Femur (tissue), 1 donor: ENCODE measurements at places on chromosomes 6 and 20.
A peak's percentile ranks its signal among the peaks of the same experiment; 100 is the strongest.

- DNase-seq = no peak
These were observed 161.3 kb downstream of the THBS2 start for GRCh38 chr6:169092375-169092774.

DNA sequence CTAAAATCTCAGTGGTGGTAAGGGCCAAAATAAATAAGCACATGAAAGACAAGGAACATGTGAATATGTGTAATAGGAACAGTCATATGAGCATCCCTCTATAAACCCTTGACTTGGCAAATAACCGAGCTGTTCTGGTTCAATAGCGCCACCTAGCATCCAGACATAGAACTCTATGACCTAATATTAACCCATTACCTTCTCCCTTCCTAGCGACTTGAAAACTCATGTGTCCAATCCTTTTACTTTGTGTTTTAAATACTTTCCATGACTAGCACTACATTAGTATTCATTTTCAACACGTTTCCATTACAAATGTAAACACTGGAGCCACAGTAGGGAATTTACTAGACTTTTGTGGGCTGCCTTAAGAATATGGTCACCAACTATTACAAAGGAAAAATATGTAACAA, 279.7 kb downstream of the UST start:
- DNase-seq = no peak

GRCh38 chr6:39493777-39494176, 171.3 kb upstream of the KCNK16 start:
- DNase-seq = no peak

DNA sequence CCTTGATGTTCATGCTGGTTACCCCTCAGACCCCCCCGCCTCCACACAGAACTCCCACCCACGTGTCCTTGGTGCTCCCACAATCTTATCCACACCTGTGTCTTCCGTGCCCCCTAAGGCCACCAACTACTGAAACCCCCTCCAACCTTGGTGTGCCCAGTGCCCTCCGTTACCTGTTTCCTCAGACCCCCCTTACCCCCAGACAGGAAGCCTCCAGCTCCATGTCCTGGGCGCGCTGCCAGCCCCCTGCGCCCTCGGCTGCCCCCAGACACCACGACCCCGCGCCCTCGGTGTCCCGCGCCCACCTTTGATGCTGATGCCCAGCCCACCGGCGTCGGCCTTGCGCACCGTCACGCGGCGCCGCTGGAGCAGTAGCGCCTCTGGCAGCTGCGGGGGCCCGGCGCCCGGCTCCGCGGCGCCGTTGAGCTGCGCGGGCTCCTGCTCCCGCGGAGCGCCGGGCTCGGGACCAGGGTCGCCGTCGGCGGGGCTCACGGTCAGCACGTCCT, 504 bp downstream of the SNTA1 start:
- peak; percentile 59 for DNase-seq

- no peak for DNase-seq
These were observed 292.9 kb upstream of the ZFP64 start for GRCh38 chr20:52484438-52484837.

- peak; percentile 34 for DNase-seq
These were observed 32.9 kb upstream of the LGSN start for GRCh38 chr6:63352544-63353285.

- DNase-seq = no peak
These were observed 18.1 kb downstream of the ADGRB3 start for GRCh38 chr6:68653074-68653705.

DNA sequence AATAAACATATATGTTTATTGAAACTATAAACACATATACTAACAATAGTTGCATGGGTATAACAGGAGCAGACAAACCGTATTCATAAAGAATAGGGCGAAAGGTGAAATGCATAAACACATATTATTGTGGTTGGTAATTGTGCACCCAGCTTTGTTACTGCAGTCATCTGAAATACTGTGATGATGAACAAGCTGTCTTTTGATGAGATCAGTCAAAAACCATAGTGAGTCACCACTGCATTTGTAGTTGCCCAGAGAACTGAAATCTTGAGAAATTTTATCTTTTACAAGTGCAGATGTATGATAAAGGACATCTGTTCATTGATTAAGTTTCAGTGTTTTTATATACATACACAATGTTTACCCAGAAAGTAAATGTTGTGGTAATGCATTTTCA, 133.7 kb downstream of the MYO6 start:
- no peak for DNase-seq

- DNase-seq = peak; percentile 67
These were observed 400.3 kb downstream of the TFAP2A start for GRCh38 chr6:10014557-10014956.

GRCh38 chr6:45698046-45698445, 317.6 kb downstream of the CLIC5 start:
- no peak for DNase-seq

- no peak for DNase-seq
These were observed 30.1 kb downstream of the PRPH2 start for GRCh38 chr6:42692137-42692911.

GRCh38 chr6:111478749-111479148, 4.3 kb downstream of the REV3L start:
- no peak for DNase-seq
